ENCODE measurements at places on chromosomes 11 and 22.

- DNase-seq: no peak
These were observed 30.4 kb upstream of the CD5 start for GRCh38 chr11:61071913-61072312.

- no peak for DNase-seq
These were observed 1.1 kb upstream of the SERGEF start for GRCh38 chr11:18013790-18014507.

DNA sequence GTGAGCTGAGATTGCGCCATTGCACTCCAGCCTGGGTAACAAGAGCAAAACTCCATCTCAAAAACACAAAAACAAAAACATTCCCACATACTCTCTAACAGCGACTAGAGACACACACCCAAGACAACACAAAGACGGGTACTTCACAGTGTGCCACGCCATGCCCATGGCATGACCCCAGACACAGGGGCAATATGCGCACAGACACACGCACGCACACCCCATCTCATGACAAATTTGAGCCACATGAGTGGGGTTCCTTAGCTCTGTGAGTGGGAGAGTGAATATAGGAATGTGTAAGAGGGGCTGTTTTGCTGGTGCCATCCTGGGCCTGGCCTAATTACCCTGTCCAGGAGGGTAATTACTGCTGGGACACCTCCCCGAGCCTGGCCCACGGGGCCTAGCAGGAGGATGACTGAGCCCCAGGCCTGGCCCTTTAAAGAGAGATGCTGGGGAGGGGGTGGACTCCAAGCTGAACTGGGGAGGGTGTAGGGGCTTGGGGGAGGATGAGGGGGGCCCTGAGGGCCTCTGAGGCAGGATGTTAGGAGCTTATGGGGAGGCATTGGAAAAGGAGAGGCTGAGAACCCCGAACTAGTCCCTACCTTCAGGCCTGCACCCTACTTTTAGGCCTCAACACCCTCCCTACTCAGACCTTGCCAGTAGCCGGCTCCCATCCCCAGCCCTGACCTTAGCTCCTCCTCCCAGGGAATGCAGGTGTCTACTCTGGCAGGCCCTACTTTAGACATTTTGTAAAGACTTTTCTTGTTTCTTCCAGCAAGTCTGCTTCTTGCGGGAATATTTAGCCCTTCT lies 1.5 kb downstream of the LTBP3 start:
- DNase-seq: no peak

DNA sequence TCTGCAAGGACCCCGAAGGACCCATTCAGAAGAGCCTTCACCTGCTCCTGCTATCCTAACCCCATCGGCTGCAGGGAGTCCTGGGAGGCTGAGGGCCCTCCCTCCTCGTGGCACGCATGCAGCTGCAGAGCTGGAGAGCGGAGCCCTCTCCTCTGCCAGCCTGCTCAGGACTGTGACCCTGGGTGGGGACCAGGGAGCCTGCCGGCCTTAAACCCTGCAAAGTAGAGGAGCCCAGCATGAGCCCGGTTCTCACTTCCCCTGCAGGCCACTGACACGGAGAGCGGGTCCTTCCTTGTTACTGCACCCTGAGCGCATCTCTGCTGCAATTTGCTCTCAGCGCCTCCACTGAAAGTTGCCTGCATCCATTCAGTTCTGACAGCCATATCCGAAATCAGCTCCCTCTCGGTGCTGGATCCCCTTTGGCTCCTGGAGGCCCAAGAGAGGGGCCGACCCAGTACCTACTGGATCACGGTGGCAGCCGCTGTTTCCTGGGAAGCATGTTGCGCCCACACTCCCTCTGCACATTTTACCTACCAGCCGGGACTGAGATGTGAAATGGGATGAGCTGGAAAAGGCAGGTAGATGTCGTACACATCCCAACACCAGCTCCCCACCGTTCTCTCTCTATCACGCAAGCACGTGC lies 312.1 kb downstream of the NTM start:
- no peak for DNase-seq

GRCh38 chr11:77058900-77059299 lies 7.9 kb upstream of the CAPN5 start:
- DNase-seq: no peak

- DNase-seq: peak; percentile 95
These were observed at the start of gene UQCR10 for GRCh38 chr22:29767171-29768051. UQCR10 (plus strand) TSS chr22:29767369; CDS start chr22:29767399, 30 bp downstream.

- DNase-seq: no peak
These were observed 58.2 kb downstream of the RBX1 start for GRCh38 chr22:41009222-41009948.

- DNase-seq: peak; percentile 75
These were observed 98.4 kb downstream of the VPREB1 start for GRCh38 chr22:22342697-22343580.

DNA sequence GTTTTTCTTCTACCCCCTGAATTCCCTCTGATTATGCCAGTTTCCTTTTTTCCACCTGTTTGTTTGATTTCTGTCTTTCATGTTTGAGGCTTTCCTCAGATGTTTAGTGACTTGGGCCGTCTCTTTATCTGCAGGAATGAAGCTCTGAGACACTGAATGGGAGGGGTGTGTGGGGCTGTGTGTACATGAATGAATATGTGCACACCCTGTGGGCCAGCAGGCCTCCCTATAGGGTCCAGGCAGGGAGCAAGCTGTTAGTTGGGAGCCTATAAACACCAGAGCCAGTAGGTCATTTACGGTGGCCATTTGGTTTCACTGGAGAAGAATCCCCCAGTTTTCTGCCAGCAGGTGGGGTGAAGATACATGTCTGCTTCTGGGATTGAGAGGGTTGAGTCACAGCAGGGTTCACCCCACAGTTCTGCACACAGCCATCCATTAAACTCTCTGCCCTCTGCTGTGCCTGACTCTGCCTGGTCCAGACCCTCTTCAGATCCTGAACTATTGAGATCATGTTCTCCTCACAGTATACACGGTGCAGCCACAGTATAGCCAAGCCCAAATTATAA lies 34.8 kb downstream of the BARX2 start:
- DNase-seq: no peak

DNA sequence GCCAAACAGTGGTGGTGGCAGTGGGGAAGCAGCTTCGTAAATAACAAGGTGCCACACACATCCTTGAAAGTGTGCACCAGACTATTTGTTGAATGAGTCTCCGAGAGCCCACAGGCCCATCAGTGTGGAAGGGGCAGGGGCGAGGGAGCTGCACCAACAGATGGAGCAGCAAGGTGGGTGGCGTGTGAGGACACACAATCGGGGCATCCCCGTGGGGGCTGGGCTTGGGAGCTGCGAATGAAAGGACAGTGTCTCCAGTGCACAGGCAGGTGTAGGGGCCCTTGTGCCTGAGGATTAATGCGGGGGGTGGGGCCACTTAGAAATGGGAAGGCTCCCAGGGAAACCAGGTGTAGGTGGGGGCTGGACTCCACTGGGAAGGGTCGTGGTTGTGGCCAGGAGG lies 2.8 kb downstream of the NRXN2 start:
- DNase-seq: no peak

GRCh38 chr11:74471668-74472429 lies 4.5 kb upstream of the KCNE3 start:
- no peak for DNase-seq

DNA sequence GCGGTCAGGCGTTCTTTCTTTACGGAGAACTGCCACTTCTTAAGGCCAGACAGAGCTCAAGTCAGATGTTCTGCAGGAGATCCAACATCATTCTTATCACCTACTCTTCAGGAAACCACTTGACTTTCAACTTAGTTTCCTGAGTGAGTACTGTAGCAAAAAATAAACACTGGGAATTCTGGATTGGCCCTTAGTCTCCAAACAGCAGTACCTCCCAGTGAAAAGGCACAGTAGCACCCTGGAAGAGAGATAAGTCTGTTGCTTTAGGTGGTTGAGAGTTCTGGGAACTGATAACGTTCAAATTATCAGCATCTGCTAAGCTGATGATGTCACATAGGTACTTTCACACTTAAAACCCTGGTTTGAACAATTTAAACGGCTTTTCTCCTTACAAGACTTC lies 971.8 kb upstream of the TENM4 start:
- no peak for DNase-seq

DNA sequence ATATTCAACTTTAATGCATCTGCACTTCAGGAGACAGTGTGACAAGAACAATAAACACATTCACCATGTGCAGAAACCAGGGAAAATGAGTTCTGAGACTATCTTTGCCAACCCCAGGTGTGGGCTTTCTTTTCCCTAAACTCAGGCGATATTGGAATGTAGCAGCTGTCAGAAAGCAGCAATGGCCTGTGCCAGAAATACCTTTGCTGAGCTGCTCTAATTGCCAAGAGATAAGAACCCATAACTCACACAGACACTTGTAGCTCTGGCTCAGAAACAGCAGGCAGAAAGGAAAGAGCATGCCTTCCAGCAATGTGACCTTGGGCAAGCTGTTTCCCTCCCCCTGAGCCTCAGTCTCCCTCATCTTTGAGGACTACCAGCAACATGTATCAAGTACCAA lies 77.6 kb downstream of the PLEKHA7 start:
- DNase-seq: no peak

- no peak for DNase-seq
These were observed 26.6 kb downstream of the SHANK3 start for GRCh38 chr22:50699001-50699755.

GRCh38 chr11:114886644-114887265 lies 208.4 kb downstream of the NXPE2 start:
- DNase-seq: no peak

GRCh38 chr11:35967042-35967441 lies 23.2 kb downstream of the LDLRAD3 start:
- no peak for DNase-seq

- DNase-seq: no peak
These were observed 568.5 kb downstream of the KCNA4 start for GRCh38 chr11:29448246-29448877.

- DNase-seq: no peak
These were observed 144.6 kb upstream of the RASSF10 start for GRCh38 chr11:12864316-12865156.

Measured in activated CD4-positive, alpha-beta T cell treated with anti-CD3 and anti-CD28 coated beads, Interleukin-2, Interleukin-6, amounts not matched to agents 100 ng/mL and 50 ng/mL, durations not matched to agents 16 hours and 8 hours (primary cell).